NCI-H69 (cell line): ENCODE measurements at places on chromosomes 3 and 15.

DNA sequence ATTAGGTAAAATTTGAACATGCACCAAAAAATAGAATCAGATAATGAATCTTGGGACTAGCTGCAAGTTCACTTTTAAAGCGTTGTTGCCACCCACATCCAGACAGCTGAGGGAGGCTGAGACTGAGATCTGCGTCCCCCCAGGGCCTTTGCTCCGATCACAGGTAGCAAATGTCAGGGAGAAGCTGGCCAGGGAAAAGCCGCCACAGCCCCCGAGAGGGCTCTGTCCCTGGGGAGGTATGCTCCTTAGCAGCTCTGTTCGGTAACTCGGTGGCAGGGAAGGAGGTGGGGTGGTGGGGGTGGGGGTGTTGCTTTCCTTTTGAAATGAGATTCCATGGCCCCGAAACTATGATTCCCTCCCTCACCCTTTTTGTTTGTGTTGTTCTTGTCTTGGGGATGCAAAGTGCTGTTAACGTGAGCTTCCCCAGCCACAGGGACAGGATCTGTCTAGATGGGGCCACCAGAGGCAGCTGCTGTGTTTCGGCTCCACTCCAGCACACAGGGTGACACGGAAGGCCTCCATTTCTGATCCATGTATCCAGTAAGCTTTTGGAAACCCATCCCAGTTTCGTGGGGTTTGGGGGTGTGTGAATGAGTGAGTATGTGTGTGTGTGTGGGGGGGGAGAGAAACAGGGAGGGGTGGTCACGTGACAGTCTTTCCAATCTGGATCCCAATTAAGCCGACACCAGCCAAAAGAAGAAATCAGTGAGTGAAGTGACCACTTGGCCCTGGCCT, 1.1 kb upstream of the MINAR1 start:
- no peak for DNase-seq

GRCh38 chr3:49410066-49410845, 1.5 kb downstream of the RHOA start:
- no peak for DNase-seq

GRCh38 chr15:88126695-88127431, 129.7 kb downstream of the NTRK3 start:
- DNase-seq: no peak

- DNase-seq: no peak
Measured at GRCh38 chr3:189632242-189632641, 1.1 kb downstream of the TP63 start.

GRCh38 chr15:81789403-81789802, 256.4 kb downstream of the MEX3B start:
- DNase-seq: peak; percentile 10
